ENCODE measurements at places on chromosomes 1 and 21.

DNA sequence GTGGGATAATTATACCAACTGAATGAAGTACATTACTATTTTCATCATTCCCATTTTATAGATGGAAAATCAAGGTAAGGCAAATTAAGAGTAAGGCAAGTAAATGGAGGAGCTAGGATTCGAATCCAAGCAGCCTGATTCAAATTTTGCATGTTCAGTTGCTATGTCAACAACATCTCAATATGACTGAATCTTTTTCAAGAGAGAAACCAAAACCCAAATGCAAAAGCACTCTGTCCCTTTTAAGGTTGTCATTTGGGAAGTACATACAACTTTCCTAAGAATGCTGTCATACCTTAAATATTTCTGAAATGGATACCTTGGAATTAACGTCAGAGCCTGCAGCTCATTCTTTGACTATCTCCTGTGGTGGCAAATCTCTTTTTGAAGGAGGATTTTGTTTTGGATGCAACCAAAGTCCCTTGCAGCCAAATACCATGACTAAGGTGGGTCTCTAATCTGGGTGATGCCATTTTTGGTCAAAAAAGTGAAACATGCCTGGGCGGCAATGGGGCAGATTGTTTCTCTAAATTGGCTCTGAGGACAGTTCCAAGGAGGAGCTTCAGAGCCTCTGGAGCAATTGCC, 25.4 kb downstream of the ADAMTS1 start:
- no peak for DNase-seq

DNA sequence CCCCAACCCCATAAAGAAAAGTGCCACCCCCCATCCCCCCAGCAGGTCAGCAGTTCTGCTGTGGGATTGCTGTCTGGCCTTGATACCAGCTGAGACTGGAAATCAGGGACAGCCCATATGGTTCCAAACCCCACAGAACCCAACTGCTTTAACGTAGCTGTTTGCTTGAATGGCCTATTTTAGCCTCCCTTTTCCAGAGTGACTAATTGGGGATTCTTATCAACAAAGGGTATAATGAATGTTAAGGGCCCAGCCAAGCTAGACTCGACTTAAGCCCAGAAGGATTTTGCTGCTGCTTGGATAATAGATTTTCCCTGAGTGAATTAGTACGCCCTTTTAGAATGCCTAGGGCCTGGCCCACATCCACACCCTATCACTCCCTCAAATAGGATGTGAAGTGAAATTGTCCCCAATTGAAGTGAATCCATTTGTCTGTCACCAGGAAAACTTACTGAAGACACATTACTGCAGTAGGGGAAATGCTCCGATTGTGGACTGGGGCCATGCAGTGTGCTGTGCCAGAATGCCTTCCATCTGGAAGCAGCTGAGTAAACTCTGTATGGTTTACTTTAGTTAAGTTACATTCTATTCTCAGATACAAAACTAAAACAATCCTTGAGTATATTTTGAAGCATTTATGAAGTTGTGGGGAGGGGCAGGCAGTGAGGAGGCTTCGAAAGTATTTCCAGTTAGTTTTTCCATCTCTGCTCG, 156.9 kb downstream of the DHRS3 start:
- no peak for DNase-seq

DNA sequence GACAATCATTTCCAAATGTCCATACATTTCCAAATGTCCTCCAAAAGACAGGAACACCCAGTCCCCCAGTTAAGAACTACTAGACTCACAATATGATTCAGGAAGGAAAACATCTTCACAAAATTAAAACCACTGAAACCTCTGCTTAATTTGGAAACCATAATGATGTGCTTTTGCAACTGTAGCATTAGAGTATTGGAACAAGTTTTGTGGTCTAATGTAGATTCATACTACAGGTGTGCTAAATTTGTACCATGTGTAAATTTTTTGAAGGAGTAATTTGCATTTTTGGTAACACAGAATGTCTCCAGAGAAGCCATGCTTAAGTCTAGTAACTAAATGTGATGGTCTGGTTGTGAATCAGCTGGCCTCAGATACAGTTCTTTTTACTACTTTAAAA, 129.6 kb downstream of the DPYD start:
- DNase-seq, result no peak

- no peak for DNase-seq
These were observed 98.8 kb downstream of the SDCCAG8 start for GRCh38 chr1:243354511-243355153.

GRCh38 chr21:34042735-34043134, 30.6 kb upstream of the MRPS6 start:
- no peak for DNase-seq

DNA sequence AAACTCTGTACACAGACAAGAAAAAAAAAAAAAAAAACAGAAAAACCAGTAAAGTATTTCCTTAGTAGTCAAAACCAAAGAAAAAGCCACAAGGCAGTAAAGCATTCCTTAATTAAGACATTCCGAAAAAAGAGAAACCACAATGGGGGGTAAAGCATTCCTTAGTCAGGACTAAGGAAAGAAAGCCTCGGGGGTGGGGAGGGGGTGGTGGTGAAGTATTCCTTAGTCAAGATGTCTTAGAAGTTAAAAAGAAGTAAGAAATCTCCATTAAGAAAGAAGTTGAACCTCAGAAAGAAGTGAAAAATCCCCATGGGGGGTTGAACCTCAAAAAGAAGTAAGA, 28.2 kb upstream of the FMO1 start:
- no peak for DNase-seq

- DNase-seq, result no peak
These were observed 121.8 kb downstream of the TBX15 start for GRCh38 chr1:118866330-118866729.

DNA sequence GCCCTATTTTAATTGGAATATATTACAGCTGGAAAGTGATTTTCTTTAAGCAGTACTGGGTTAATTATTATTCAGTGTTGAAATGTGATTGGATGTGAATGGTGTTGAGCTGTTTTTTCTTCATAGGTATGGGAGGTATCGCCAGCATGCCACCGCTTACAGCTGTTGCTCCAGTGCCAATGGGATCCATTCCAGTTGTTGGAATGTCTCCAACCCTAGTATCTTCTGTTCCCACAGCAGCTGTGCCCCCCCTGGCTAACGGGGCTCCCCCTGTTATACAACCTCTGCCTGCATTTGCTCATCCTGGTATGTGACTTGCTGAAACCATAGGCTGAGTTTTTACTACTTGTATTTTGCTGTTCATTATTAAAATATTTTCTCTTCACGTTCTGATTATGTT, 107.7 kb downstream of the ITSN1 start:
- no peak for DNase-seq

GRCh38 chr1:85799737-85800136, 91.5 kb upstream of the ZNHIT6 start:
- DNase-seq, result no peak

- DNase-seq, result peak; percentile 2
These were observed 1.0 kb downstream of the SMYD2 start for GRCh38 chr1:214281720-214282629.
